ENCODE measurements at places on chromosomes 7 and 10.
A peak's percentile ranks its signal among the peaks of the same experiment; 100 is the strongest.

- DNase-seq: no peak
These were observed 2.8 kb downstream of the FAM180A start for GRCh38 chr7:135745703-135746312.

- DNase-seq: no peak
These were observed 197.0 kb downstream of the TNS3 start for GRCh38 chr7:47384755-47385535.

GRCh38 chr10:89985446-89985845 is 284.1 kb downstream of the KIF20B start:
- no peak for DNase-seq

- DNase-seq: no peak
These were observed 2.5 kb downstream of the CHRM2 start for GRCh38 chr7:136870866-136871487.

DNA sequence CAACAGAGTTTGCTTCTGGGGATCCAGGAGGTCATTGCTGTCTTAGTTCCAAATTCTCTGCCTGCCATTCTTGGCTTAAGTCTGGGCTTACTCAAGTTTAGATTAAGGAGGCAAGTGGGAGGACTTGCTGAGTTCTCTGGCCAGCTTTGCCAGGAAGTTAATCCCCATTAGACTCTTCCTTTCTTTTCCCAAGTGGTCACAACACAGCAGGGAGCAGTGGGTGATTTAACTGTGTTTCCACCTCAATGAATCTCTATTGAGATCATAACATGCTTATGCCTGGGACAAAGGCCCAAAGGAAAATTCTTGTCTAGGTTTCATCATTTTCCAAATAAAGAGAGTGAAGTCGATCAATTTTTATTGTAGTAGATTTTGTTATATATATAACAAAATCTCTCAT is 1159.6 kb downstream of the SORCS3 start:
- DNase-seq: no peak

- no peak for DNase-seq
These were observed 79.3 kb downstream of the FZD1 start for GRCh38 chr7:91343420-91343960.

GRCh38 chr10:70330671-70331070 is 46.9 kb upstream of the NPFFR1 start:
- DNase-seq: no peak

DNA sequence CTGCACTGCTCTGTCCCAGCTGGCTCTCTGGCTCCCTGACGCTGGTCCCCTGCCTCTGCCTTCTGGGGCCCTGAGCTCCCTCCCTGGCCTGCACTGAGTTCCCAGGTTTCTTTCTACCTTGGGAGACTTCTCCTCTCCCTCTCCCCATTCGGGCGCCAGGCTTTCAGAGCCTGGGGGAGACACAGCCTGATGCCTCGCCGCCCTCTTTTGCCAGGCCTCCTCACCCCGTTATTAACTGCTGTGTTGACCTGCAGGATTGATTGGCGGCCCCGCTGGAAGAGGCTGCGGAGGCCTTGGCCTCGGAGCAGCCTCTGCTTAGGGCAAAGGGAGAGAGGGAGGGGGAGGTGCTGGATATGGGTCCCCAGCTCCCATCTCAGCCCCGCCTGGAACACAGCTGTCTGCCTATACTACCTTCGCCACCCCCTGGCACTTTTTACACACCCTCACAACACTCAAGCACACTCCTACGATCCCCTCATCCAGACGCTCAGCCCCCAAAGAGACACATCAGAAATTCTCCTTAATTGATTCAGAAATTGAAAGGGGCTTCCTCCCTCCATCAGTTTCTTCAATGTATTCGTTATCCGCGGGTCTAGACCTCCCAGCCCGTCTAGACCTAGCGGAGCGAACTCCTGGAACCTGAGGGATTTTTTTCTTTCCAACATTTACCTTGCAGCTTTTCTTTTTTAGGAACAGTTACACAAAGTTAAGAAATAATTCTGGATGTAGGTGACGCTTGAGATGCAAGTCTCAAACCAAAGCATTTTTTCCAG is 7.1 kb upstream of the PAX2 start:
- no peak for DNase-seq

DNA sequence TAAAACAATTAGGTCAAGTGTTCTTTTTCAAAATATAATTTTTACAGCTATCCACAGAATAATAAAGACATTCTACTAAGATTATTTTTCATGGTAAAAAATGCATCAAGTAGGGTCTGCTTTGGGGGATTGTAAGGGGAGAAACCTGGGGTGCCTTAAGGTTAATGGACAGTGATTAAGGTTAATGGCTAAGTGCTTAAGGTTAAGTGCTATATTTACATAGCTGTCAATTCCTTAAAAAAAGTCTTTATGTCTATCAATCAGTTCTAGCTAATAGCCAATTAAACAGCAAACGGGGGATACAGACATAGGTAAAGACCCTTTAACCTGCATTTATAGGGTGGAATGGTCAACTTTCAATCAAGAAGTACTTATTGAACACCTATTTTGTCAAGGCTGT is 284.5 kb upstream of the SEMA3A start:
- DNase-seq: no peak

DNA sequence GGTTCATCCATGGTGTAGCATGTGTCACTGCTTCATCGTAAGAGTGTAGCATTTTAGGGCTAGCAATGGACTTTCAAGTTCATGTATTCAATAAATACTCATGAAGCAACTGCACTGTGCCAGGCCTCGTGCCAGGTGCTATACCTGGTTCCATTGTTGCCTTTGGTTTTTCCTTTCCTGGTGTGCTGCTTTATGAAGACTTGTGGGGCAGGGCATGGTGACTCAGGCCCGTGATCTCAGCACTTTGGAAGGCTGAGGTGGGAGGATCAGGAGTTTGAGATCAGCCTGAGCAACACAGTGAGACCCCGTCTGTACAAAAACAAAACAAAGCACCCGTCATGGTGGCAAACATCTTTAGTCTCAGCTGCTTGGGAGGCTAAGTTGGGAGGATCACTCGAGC is 2.2 kb upstream of the CPA4 start:
- DNase-seq: no peak

DNA sequence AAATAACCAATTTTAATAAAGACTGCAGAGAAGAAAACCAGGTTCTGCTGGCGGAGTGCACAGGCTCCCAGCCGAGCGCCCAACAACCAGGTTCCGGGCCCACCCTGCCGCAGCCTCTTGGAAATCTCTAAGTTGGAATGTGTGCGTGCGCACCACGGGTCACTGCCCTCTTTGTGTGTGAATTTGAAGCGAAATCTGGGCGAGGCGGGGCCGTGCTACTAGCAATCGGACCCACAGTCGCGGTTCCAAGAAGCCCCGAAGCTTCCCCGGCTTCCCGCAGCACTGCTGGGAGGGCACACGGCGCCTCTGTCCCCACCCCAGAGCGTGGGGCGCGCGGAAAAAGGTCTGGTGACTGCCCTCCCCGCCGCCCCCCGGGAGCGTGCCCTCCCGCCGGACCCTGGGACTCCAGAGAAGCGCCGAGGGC is 666 bp upstream of the MAP3K8 start:
- peak; percentile 70 for DNase-seq

DNA sequence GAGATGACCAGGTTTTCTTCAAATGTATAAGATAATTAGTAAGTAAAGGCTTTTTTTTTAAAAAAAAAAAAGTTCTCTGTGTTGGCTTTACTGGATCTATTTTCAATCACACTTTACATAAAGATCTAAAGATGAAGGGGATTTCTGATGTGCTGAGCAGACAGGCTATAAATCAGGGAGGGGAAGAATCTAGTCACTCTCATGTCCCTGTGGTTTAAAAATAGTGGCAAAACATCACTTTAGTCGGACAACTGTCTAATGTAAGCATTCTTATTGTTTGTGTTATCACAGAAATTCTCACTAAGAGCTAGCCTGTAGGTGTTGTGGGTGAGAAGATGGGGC is 132.7 kb downstream of the ICA1 start:
- no peak for DNase-seq

- DNase-seq: no peak
These were observed 42.1 kb downstream of the AMZ1 start for GRCh38 chr7:2729893-2730716.

GRCh38 chr10:102673819-102674511 is 29.7 kb downstream of the TRIM8 start:
- DNase-seq: peak; percentile 80
